ENCODE measurements at places on chromosomes 6 and 20.
A peak's percentile ranks its signal among the peaks of the same experiment; 100 is the strongest.

DNA sequence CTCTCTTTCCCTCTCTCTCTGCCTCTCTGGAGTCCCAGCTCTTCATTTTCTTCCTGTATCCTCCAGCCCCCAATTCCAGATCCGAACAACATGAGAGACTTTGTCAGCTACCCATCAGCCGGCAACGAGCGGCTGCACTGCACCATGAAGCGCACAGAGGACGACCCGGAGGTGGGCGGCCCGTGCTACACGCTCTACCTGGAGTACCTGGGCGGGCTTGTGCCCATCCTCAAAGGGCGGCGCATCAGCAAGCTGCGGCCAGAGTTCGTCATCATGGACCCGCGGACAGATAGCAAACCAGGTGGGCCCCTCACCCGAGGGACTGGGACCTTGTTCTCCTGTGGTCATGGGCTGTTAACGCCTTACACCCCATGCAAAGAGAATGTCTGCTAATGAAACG lies 78.9 kb upstream of the TMEM181 start:
- DNase-seq: no peak

DNA sequence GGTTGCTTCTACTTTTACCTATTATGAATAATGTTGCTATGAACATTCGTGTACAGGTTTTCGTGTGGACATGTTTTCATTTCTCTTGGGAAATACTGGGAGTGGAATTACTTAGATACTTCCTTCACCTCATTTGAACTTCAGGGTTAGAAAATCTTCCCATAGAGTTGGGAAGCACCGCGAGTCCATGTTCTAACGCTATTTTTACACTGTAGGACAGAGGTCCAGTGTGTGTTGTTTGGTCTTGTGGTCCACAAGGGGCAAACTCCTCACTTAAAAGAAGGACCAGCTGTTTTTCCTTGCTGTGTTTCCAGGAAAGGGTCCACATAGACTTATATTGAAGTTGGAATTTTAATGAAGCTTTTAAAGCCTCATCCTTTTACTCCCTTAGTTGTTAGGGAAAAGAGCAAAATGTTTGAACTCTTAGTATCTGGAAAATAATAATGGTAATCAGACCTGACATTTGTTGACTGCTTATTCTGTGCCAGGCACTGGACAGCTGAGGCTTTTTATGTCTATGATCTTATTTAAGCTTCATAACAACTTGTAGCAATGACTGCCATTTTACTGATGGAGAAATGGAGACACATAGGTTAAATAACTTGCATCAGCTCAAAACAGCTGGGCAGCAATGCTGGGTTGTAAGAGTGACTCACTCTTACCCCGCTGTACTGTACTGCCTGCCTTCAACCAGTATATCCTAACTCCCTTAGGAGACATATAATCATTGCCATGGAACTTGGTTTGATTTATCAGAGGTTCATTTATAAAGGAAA lies 52.0 kb downstream of the CDC5L start:
- no peak for DNase-seq

GRCh38 chr6:161406646-161407045 lies 132.8 kb upstream of the AGPAT4 start:
- no peak for DNase-seq

- peak; percentile 29 for DNase-seq
Observed at GRCh38 chr6:30490026-30490876, 942 bp downstream of the HLA-E start.

DNA sequence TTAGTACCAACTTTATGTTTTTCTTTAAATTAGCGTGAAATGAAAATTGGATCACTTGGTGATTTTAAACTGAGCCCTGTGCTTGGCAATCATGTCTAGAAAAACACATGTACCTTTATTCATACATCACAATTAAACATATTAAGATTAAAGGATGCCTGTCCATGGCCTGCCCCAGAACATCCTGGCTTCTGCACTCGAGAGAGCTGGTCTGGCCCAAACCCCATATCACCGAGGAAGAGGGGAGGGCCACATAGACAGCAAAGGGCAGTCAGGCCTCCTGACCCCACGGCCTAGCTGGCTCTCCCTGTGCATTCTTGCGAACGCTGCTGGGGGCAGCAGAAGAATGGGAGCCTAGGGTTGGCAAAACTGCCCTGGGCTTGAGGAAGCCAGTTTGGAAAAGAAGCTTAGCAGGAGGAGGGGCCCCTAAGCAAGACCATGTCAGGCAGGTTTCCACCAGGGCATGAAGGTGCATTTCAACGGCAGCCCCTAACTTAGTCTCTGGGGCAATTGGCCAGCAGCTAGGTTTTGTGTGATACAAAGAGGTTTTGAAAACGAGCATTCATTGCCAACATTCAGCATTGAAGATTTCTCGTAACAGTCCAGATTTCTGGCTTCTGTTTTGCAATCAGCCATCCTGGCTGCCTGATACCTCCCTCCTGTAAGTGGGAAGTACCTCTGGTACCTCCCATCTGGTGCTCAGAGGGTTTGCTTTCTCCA lies 8.6 kb downstream of the BPIFB3 start:
- DNase-seq: no peak
